ENCODE measurements at places on chromosomes 7 and 10.

DNA sequence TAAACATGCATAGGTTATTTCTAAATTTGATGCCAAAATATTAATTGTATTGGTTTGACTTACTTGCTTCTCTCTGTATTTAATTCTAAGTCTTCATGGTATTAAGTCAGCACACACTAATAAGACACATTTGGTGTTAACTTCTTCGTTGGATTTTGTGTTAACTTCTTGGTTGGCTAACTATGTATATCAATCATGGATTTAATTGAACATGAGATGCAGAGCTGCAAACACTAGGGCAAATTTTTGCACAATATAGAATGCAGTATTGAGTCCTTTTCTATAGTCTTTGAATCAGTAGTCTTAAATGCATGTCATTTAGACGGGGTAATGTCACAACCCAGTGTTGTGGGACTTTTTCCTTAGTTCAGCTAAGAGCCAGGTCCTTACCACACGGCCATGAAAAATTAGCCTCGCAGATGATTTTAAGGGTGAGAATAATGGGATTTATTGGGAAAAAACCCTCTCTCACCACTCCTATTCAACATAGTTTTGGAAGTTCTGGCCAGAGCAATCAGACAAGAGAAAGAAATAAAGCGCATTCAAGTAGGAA is 142.9 kb upstream of the TRIM24 start:
- DNase-seq = no peak

DNA sequence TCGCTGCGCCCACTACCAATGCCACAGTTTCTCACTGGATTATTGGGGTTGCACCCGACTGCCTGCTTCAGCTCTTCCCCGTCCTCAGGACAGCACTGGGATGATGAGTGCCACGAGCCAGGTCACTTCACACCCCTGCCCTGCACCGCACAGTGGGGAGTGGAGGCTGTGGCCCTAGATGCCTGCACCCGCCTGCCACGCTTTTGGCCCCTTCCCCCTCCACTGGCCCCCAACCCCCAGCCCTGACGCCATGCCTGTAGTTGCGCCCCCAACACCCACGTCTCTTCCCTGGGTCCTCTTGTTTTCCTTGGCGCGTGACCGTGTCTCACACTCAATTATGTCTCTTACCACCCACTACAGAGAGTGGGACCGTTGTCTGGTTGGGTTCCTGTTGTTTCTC is 134.3 kb downstream of the VIPR2 start:
- no peak for DNase-seq

GRCh38 chr7:149713731-149714068 is 59.7 kb downstream of the ZNF467 start:
- DNase-seq = peak; percentile 67

GRCh38 chr10:21989453-21990154 is 13.9 kb downstream of the DNAJC1 start:
- no peak for DNase-seq

DNA sequence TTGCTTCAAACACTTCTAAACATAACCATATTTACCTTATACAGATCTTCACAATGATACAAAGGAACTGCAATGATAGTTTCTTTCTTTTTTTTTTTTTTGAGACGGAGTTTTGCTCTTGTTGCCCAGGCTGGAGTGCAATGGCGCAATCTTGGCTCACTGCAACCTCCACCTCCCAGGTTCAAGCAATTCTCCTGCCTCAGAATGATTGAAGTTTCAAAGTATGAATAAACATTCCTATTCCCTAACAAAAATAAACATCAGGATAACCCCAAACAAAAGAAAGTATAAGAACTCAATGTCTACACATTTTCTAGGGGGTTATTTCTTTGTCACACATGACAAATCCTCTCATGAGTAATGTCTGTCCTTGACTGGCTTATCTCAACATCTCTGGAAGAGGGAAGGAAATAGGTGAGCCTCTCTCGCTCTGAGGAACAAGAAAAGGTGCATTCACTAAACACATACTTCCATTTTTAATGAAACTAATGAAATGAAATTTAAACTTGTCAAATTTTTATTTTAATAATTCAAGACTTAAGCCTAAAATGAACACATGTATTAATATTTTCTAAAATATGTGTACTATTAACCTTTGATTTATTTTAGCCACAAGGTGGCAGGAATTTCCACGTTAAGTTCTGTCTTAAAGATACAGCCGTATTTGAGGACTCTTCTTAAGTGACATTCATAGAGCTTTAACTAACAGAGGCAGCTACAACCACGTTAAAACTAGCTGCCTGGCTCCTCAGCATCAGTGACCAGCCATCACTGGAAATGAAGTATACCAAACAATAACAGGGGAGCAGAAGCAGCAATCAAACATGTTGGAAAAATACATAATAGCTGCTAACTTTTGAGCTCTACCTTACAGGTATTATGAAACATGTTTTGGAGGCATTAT is 58.3 kb downstream of the MALSU1 start:
- DNase-seq = no peak

Measured in suprapubic skin (tissue), 4 donors.